ENCODE measurements at places on chromosomes 7 and 10. TPM values are rescaled to one million over a fixed set of nuclear protein-coding genes. Genes with fewer than 3 reads are reported as not detected.

- DNase-seq, result no peak
- no peaks in the 10 kb centered on the region for H3K36me3 ChIP-seq
- H3K4me1 ChIP-seq, result no peaks in the 10 kb centered on the region
- H3K4me3 ChIP-seq, result no peak overlapping the region
- no peaks in the 10 kb centered on the region for H3K27me3 ChIP-seq
Measured at GRCh38 chr10:48296576-48297098, 9.8 kb upstream of the MAPK8 start.

GRCh38 chr10:68239596-68240150, 7.8 kb upstream of the ATOH7 start:
- DNase-seq, result no peak
- H3K4me1 ChIP-seq, result no peaks in the 10 kb centered on the region
- no peaks in the 10 kb centered on the region for H3K27me3 ChIP-seq
- no peak overlapping the region for H3K4me3 ChIP-seq

DNA sequence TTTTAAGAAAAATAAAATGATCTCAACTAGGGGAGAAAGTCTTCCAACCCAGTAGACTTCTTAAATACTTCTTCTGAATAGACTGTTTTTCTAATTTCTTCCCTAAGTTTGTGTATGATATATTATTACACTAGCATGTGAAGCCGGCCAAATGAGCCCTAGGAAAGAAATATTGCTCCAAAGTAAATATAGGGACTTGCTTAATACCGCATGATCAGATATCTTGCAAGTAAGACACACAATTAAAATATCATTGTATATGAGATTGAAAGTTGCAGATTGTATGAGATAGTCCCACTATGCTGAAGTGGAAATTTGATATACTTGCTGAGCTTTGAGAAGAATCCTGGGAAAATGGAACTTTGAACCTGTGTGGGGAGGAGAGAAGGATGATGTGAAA, 225.7 kb downstream of the BAMBI start:
- H3K27ac ChIP-seq, result no peak overlapping the region
- H3K27me3 ChIP-seq, result no peaks in the 10 kb centered on the region

The ATP6V0A4 gene
- total RNA-seq, result not detected

The VSTM2A gene
- not detected for total RNA-seq

GRCh38 chr10:93160829-93161228, 87.1 kb downstream of the CYP26A1 start:
- no peak overlapping the region for H3K4me3 ChIP-seq
- no peak overlapping the region for H3K27ac ChIP-seq
- H3K36me3 ChIP-seq, result no peaks in the 10 kb centered on the region
- DNase-seq, result peak; percentile 8
- H3K27me3 ChIP-seq, result no peaks in the 10 kb centered on the region

The MYL10 gene
- total RNA-seq, result not detected

- no peaks in the 10 kb centered on the region for H3K4me1 ChIP-seq
- no peak for DNase-seq
- no peak overlapping the region for H3K27ac ChIP-seq
- no peaks in the 10 kb centered on the region for H3K36me3 ChIP-seq
- H3K4me3 ChIP-seq, result no peak overlapping the region
- H3K27me3 ChIP-seq, result no peaks in the 10 kb centered on the region
Measured at GRCh38 chr10:63054889-63055611, 78.1 kb upstream of the NRBF2 start.

The OR6B1 gene
- not detected for total RNA-seq

DNA sequence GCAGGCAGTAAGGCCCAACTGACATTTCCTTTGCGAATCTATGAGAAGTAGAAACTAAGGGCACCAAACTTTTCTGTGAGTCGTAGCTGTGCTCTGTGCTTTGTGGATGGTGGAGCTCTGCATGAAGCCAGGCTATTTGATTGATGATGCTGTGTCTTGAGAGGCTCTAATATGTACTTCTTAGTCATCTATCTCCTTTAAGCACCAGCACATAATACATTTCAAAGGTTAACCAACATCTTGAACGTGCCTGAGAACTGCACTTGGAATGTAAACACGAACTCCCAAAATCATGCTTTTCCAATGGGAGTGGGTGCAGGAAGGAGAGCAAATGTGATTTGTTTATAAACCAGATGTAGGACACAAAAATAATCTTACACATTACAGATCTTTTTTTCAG, 411.6 kb downstream of the PARD3 start:
- DNase-seq, result no peak
- H3K36me3 ChIP-seq, result no peaks in the 10 kb centered on the region
- peaks cover 8% of the 10 kb centered on the region for H3K4me1 ChIP-seq
- H3K27me3 ChIP-seq, result no peaks in the 10 kb centered on the region
- H3K4me3 ChIP-seq, result no peak overlapping the region
- H3K27ac ChIP-seq, result no peak overlapping the region

DNA sequence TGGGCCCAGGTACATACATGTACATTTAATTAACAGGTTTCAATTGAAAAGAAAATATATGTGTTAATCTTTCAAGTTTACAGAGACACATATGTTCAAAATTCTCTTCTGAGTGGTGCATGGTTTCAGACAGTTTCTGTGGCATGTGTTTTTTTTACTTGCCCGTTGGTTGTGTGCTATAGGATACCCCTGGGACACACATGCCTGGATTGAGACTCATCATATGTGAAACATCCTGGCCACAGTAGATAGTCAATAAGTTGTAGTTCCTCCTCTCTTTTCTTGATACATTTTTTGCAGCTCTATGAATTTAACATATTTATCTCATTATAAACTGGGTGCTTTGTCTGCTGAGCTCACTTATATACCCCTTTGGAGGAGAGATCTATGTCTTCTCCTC, 207.8 kb upstream of the CTBP2 start:
- H3K36me3 ChIP-seq, result no peaks in the 10 kb centered on the region
- H3K4me3 ChIP-seq, result no peak overlapping the region
- no peaks in the 10 kb centered on the region for H3K27me3 ChIP-seq
- no peaks in the 10 kb centered on the region for H3K4me1 ChIP-seq
- DNase-seq, result no peak
- no peak overlapping the region for H3K27ac ChIP-seq

DNA sequence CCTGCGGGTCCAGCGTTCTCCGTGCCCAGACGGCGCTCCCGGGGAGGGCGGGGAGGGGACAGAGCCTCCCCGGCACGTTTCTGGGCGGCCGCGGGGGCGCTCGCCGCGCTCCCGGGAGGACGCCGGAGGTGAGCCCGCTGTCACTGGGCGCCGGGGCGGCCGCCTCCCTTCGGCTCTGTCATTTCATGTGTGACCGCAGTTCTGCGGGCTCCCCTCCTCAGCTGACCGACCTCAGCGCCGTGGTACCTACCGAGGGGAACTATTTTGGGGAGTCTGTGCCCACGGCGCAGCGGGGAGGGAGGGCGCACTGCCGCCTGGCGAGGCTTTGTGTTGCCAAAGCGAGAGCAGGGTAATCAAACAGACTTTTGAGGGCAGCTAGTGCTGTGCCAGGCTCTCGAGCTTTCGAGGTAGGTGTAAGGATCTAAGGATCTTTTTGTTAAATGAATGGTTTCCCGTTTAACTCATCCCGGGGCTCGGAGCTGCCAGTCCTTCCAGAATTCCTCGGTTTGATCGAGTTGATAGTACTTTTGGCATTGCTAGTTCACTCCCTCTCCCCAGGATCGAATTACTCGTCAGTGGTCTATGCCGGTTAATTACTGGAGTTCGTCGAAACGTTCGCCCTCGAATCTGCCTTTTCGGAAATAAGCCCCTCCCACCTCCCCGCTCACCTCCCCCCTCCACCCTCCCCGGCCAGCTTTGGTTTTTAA, 1.9 kb downstream of the ARID5B start:
- no peak for DNase-seq
- peak overlapping the region; percentile 99 for H3K27ac ChIP-seq
- peak overlapping the region; percentile 97 for H3K4me3 ChIP-seq
- H3K36me3 ChIP-seq, result no peaks in the 10 kb centered on the region

DNA sequence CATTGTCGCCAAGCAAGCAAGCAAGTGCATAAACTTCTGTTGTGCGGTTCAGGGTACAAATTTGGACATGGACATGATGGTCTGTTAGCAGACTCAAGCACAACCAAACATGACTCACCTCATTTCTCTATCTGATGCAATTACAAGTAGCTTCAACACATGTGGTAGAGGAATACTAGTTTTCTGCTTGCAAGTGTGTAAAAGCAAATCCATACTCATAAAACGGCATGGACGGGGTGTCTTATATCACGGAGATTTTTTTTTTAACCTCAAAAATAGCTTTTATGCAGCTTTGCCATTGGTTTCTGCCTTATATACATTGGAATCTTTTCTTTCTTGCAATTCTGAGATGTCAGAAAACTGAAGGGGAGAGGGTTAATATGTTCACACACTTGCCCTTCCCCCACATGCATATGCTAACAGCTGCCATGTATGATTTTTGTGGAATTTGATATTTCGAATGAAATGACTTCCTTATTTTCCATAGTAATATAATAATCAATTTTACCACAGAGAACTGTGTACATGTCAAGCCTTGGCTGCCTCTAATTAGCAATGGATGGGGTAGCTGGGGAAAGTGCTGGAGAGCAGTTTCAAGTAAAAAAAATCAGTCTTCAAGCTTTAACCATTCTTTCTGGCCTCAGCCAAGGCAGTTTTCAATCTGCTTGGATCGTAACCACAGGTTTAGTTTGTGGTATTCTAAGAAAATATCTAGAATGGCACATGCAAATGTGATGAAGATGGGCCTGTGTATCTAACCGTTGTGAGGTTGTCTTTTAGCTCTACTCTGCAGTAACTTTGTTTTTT, 106.0 kb upstream of the PDCD4 start:
- peaks cover 13% of the 10 kb centered on the region for H3K4me1 ChIP-seq
- no peak for DNase-seq
- no peak overlapping the region for H3K4me3 ChIP-seq
- no peaks in the 10 kb centered on the region for H3K36me3 ChIP-seq
- H3K27me3 ChIP-seq, result no peaks in the 10 kb centered on the region

The CTAGE8 gene
- not detected for total RNA-seq

The MPP7 gene
- total RNA-seq, result 28.2 TPM

The SEMA3D gene
- 22.8 TPM for total RNA-seq

DNA sequence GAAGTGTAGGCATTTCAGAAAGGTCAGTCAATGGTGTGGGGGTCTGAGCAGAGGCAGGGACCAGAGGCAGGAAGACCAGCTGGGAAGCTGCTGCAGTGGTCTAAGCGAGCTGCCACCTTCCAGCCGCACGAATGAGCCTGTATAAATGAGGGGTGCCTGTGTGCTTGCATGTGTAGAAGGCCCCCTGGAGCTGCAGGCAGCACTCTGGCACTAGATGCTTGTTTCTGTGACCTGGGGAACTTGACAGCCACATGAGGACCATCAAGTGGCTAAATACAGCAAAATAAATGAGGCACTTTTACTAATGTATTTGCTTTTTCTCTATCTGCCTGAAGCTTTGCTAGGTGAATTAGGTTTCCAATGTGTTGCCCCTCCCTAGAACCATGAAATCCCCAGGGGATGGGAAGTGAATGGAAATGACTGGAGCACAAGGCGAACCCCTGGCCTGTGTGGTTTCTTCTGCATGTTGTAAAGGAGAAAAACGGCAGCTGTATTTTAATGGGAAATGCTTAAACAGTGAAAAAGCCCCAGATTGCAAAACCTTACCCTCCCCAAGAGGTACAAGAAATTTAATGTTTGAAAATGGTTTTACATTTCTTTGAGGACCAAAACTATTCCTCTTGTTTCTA, 57.7 kb downstream of the PYROXD2 start:
- no peaks in the 10 kb centered on the region for H3K27me3 ChIP-seq
- no peak overlapping the region for H3K4me3 ChIP-seq
- H3K4me1 ChIP-seq, result no peaks in the 10 kb centered on the region
- no peaks in the 10 kb centered on the region for H3K36me3 ChIP-seq
- DNase-seq, result no peak

The NCF1 gene
- total RNA-seq, result 3.3 TPM

DNA sequence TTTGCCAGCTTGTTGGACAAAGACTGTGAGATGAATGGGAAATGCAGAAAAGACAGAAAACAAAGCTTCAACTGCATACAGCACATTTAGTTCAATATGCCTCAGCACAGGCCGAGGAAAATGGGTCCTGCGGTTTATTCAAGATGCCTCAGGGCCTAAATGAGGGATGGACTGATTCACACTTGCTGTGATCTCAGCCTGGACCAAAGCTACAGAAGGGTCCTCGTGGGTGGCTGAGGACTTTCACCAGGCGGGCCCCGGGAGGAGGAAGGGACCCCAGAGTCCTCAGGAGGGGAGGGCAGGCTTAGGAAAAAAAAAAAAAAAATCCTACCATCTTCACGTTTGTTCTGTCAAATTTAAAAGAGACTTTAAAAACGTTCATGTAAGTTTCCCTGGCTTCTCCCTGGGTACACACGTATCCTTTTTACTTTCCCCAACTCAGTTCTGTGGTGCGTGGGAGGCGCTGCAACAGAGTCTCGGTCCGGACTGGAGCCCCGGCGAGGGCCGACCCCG, 624 bp upstream of the ZNF783 start:
- peak overlapping the region; percentile 81 for H3K4me3 ChIP-seq
- H3K36me3 ChIP-seq, result peaks cover 12% of the 10 kb centered on the region
- peak overlapping the region; percentile 85 for H3K27ac ChIP-seq
- DNase-seq, result no peak
- H3K4me1 ChIP-seq, result peaks cover 18% of the 10 kb centered on the region

DNA sequence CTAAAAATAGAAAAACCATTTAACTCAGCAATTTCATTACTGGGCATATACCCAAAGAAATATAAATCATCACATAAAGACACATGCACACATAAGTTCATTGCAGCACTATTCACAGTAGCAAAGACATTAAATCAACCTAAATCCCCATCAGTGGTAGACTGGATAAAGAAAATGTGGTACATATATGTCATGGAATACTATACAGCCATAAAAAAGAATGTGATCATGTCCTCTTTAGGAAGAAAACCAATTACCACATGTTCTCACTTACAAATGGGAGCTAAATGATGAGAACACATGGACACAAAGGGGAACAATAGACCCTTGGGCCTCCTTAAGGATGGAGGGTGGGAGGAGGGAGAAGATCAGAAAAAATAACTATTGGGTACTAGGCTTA, 36.0 kb upstream of the ACBD5 start:
- no peak overlapping the region for H3K27ac ChIP-seq
- no peak for DNase-seq
- H3K27me3 ChIP-seq, result no peaks in the 10 kb centered on the region
- H3K4me3 ChIP-seq, result no peak overlapping the region

DNA sequence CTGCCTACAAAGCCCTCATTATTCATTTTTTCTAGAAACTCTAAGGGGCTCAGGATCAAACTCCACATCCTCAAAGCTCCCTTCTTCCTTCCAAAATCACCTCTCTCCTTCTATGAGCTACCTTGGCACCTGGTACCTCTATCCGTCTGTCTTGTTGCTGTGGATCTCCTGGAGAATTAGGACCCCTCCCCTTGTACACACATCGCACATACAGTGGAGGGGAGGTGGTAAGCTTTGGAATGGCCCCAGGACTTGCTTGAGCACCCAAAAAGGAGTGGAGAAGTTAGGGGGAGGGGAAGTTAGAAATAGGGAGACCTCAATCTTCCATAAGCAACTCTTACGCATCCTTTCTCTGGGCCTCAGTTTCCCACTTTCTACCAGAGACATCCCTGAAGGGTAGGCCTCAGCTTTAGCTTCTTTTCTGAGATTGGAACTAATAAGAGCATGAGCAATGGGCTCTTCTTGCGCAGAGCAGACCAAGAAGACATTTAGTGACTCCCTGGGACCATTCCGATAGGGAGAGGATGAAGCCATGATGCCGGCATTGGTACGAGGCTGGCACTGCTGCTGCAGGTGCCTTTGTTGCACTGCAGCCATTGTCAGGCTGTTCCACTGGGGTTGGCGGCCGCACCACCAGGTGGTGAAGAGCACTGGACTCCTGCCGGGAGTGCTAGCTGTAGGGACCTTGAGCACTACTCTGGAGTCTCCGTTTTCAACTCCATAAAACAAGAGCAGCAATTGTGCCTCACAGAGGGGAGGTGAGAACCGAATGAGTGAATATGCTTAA, 4.5 kb downstream of the CYP26C1 start:
- no peaks in the 10 kb centered on the region for H3K36me3 ChIP-seq
- H3K27me3 ChIP-seq, result peaks cover 7% of the 10 kb centered on the region
- peaks cover 51% of the 10 kb centered on the region for H3K4me1 ChIP-seq
- no peak overlapping the region for H3K4me3 ChIP-seq
